SJSA1 (cell line): ENCODE measurements at places on chromosomes 3 and 15. TPM values are rescaled to one million over a fixed set of nuclear protein-coding genes. Genes with fewer than 3 reads are reported as not detected.

Gene DCBLD2
- total RNA-seq, result 60.8 and 70.2 TPM in 2 replicates

- DNase-seq, result no peak
Observed at GRCh38 chr3:15443826-15444524, 16.6 kb downstream of the EAF1 start.

- no peak for DNase-seq
Observed at GRCh38 chr3:127831723-127832172, 9.4 kb upstream of the MGLL start.

GRCh38 chr3:674116-674515 lies 418.7 kb upstream of the CNTN6 start:
- no peak for DNase-seq
